Occipital lobe (tissue), 3 donors: ENCODE measurements at places on chromosomes 1 and 21.

DNA sequence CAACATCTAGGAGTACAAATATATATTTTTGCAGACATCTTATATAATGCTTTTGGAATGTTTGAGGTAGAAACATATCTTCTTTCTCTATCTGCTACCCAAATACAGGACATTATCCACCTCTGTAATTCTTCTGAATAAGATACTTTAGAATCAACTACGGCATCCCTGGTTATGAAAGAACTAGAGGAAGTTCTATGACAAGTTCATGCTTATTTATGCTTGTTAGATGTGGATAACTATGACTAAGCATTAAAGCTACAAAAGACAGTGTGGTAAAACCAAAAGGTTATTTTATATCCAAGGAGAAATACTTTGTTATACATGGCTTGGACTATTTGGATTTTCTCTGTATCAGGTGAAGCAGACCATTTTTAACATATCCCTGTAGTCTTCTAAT is 894.0 kb downstream of the KCNT2 start:
- no peak for DNase-seq

- DNase-seq: no peak
These were observed 24.8 kb upstream of the ALDH4A1 start for GRCh38 chr1:18927082-18927653.

- DNase-seq: no peak
These were observed 117.5 kb downstream of the PRDM16 start for GRCh38 chr1:3186526-3186921.

DNA sequence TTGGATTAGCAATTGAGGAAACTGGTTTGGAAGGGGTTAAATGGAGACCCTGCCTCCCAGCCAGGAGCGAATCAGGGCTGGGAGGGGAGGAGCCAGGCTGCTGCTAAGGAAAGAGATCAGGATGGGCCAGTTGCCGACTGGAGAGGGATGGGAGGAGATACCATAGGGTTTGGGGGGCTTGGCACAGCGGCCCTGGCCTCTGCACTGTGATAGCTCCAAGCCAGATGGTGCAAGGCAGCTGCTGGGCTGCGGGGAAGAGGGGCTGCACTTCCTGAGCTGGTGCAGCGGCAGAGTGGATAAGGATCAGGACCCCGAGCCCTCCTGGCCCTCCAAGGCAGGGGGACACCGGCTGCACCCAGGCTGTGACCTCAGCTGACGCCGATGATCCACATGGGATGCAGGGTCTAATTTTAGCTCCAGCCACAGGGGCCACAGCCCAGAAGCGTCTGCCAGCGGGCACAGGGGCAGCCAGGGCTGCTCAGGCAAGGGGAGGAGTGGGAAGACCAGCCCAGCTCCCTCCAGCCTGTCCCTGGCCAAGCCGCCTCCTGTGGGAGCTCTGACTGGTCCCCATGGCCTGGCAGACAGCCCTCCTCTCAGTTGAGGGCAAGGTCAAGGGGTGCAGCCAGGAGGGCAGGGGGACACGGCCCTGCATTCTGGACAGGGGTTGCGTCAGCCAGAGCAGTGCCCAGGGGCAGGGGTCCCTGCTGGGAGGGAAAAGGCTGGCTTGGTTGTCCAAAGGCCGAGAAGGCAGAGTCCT is at the start of gene EXTL1:
Gene EXTL1 (plus strand): TSS at position 129 of the 757 bp plus-strand sequence. CDS start 872 bp downstream, outside the sequence.
- DNase-seq: no peak

GRCh38 chr1:202765721-202766120 is 42.5 kb downstream of the KDM5B start:
- DNase-seq: no peak

DNA sequence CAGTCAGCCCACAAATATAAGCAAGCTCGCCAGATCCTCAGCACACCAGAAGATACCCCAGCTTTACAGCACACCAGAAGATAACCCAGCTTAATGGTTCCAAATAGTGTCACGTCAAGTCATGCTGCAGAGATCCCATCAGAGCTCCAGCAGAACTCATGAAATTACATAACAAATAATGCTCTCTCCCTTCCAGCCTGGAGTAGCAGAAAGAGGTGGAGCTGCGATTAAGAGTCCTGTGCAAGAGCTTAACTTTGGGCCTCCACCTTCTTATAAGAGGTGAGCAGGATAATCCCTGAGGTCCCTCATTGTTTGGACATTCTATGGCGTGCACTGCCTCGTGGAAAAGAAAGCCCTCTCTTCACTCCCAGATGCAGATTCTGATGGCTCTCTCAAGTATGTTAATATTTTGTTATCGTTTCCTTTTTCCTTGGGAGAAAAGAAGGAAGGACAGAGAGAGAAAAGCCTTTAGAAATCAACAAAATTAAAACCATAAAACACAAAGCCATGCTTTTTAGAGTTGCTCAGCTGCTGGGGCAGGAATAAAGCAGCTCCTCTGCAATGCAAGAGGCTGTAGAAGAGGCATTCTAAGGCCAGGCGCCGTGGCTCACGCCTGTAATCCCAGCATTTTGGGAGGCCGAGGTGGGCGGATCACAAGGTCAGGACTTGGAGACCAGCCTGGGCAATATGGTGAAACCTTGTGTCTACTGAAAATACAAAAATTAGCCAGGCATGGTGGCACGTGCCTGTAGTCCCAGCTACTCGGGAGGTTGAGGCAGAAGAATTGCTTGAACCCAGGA is 59.1 kb downstream of the GLUL start:
- no peak for DNase-seq

- no peak for DNase-seq
These were observed 8.1 kb upstream of the INKA2 start for GRCh38 chr1:111747282-111747734.

DNA sequence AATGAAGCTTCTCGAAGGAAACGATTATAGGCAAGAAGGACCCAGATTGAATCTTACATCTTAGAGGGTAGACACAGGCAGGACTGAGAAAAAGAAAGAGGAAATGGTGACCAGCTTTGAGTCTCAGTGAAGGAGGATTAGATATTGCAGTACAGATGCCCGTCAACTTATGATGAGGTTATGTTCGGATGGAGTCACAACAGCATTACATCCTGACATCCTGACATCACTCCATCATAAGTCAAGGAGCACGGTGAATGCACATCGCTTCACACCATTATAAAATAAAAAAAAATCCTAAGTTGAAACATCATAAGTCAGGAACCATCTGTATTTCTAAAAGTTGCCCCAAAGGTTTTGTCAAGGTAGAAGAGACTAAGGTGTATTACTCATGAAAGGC is 312.3 kb upstream of the PLXNA2 start:
- DNase-seq: no peak

GRCh38 chr1:201375169-201375568 is 2.3 kb downstream of the TNNT2 start:
- no peak for DNase-seq

GRCh38 chr1:64499011-64499410 is 29.1 kb downstream of the CACHD1 start:
- DNase-seq: no peak

GRCh38 chr1:60170709-60171108 is 97.1 kb upstream of the C1orf87 start:
- no peak for DNase-seq

DNA sequence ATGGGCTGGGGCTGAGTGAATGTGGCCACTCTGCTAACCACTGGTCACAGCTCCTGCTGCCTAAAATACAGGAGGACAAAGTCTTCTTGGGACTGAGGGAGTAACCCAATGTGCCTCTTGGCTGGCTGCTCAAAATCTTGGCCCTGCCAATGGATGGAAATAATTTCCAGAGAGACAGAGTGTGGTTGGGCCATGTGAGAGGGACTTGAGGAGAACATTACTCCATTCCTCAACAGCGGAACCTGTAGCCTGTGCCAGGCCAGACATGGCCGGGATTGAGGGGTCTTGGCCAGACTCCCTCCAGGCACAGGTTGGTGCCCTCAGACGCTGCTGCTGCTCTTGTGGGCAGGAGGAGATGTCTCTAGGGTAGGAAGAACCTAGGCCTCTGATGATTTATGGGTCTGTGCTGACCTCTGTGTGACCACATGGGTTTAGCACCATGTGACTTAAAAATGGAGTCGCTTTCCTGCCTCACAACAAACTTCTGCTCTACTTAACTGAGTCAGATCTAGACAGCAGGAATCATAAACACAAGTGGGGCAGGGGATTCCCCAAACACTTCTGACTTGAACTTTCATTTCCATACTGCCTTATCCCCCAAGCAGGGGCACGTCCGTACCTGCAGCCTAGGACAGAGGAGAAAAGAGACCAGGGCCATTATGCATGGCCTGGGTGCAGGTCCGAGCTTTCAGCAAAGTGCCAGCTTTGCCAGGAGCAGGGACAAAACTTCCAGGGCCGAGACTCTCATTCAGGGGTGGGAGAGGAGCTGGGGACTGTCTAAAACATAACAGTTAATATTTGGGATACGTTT is 79.2 kb downstream of the CD34 start:
- no peak for DNase-seq

GRCh38 chr1:214720561-214720960 is 117.6 kb downstream of the CENPF start:
- no peak for DNase-seq

- no peak for DNase-seq
These were observed 361.5 kb downstream of the PTPRU start for GRCh38 chr1:29597861-29598260.

- DNase-seq: no peak
These were observed 338 bp upstream of the TOR1AIP1 start for GRCh38 chr1:179881642-179882252.

DNA sequence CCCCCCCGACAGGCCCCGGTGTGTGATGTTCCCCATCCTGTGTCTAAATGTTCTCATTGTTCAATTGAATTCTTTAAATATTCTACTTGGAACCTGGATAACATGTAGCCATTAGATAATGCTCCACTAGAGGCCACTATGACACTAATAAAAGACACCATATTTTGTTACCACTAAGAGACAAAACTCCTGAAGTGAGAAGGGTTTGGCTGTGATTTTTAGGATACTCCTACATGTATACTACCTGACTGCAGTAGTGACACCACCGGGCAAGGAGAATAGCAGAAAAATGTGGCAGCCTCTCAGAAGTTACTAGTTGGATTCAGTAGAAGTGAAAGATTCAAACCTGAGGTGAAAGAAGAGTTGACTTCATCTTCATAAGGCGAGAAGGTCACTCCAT is 36.0 kb downstream of the F5 start:
- DNase-seq: no peak

DNA sequence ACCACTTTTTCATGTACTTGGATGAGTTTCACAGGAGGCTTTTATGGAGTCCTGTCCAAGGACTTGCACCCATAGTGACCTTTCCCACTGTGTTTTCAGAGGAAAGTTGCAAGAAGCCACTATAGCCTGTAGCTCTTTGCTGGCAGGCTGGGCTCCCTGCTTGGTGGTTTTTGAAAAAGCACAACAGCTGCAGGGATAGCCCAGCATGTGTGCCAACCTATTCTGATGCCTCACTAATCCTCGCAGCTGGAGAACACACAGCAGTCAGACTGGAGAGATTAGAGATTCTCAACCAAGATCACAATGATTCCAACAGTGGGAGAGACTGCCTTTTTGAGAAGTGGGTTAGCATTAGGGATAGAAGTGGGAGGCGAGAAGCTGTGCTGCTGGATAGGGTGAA is 24.1 kb upstream of the ARHGEF11 start:
- DNase-seq: no peak

DNA sequence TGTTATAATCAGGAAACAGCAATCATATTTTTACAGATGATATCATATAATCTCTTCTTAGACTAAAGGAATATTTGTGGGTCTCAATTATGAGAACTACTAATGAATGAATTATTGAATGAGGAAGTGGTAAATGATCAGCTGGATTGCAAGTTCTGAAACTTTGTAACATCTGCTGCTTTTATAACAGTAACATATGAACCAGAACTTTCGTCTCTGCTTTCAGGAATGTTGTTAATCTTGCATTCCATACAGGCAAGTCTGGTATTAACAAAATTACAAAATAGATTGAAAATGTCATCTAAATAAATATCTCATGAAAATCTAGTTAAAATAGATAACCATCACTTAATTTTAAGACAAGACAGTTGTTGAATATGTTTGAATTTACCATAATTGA is 110.5 kb upstream of the COL11A1 start:
- no peak for DNase-seq

GRCh38 chr1:204188959-204189639 is 7.2 kb downstream of the KISS1 start:
- peak; percentile 23 for DNase-seq
